ENCODE measurements at places on chromosomes 2 and 18. TPM values are rescaled to one million over a fixed set of nuclear protein-coding genes. Genes with fewer than 3 reads are reported as not detected.

GRCh38 chr2:148042219-148042618, 21.3 kb downstream of the MBD5 start:
- no peaks in the 10 kb centered on the region for H3K27me3 ChIP-seq
- H3K4me1 ChIP-seq: no peaks in the 10 kb centered on the region
- no peak for DNase-seq
- H3K4me3 ChIP-seq: no peak overlapping the region
- H3K27ac ChIP-seq: no peak overlapping the region

The TCF7L1 gene
- total RNA-seq: not detected

DNA sequence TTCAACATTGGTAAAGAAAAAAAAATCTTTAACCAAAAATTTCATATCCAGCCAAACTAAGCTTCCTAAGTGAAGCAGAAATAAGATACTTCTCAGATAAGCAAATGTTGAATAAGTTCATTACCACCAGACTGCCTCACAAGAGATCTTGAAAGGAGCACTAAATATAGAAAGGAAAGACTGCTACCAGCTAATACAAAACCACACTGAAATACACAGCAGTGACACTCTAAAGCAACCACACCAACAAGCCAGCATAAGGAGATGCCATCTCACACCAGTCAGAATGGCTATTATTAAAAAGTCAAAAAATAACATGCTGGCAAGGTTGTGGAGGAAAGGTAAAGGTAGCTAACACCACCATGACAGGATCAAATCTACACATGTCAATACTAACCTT, 74.0 kb upstream of the LHCGR start:
- H3K4me1 ChIP-seq: no peaks in the 10 kb centered on the region
- H3K27me3 ChIP-seq: no peaks in the 10 kb centered on the region
- no peak overlapping the region for H3K27ac ChIP-seq
- no peak for DNase-seq

The ASXL3 gene
- not detected for total RNA-seq

DNA sequence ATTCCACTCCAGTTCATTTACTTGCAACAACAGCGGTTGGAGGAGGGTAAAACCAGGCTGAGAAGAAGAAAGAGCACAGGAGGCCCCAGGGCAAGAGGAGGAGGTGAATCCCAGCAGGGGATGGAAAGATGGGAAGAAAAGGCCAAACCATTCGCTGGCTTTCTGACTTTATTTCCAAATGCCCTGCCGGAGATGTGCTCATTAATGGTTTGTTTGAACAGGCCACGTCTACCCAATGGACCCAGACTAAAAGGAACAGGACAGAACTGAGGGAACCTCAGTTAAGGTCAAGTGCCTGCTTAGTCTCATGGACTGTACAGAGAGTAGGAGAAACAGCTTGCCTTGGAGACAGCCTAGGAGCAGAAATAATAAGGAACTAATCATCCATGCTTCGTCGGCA, 121.6 kb upstream of the NDUFV2 start:
- DNase-seq: no peak
- H3K4me1 ChIP-seq: no peaks in the 10 kb centered on the region
- no peak overlapping the region for H3K27ac ChIP-seq
- H3K27me3 ChIP-seq: no peaks in the 10 kb centered on the region
- no peaks in the 10 kb centered on the region for H3K36me3 ChIP-seq
- H3K4me3 ChIP-seq: no peak overlapping the region

DNA sequence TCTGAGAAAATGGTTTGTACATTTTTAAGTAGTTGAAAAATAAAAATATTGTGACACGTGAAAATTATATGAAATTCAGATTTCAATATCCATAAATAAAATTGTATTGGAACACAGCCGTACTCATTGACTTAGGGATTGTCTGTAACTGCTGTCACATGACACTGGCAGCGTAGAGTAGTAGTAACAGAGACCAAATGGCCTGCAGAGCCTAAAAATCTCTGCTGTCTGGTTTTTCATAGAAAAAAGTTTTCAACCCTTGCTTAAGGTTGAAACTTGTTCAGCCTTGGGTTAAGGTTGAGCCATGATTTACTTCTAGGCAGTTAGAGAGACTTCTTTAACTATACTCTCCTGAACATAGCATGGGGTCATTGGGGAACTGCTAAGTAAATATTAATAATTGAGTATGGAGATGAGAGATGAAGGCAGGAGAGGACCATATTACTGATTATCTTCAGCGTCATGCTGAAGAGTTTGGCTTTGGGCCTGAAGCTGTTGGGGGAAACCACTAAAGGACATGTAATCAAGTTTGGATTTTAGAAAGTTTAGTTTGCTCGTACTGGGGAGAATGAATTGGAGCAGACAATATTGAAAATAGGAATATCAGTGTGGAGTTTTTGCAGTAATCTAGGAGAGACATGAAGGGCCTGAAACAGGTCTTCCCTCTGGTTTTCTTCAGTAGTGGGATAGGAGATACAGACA, 16.2 kb downstream of the EML4 start:
- DNase-seq: no peak
- H3K36me3 ChIP-seq: peaks cover 5% of the 10 kb centered on the region
- no peak overlapping the region for H3K4me3 ChIP-seq
- no peaks in the 10 kb centered on the region for H3K27me3 ChIP-seq
- H3K4me1 ChIP-seq: peaks cover 88% of the 10 kb centered on the region

The CNGA3 gene
- not detected for total RNA-seq

The TTC31 gene
- 46.9 TPM for total RNA-seq

DNA sequence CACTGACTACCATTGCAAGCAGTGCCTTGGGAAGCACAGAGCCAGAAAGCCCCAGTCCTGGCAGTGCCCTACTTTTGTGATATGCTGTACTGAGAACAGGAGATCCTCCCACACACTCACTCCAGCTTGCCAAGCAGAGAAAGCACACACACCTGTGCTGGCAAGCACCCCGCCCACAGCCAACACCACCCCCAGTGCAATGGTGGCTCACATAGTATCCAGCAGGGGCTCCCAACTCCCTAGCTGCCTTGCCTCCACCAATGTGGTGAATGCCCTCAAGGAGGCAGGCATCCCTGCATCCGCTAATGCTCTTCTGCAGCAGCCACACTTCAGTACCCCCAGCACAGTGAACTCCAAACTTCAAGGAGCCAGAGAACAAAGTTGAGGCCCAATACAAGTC, 1655.8 kb downstream of the SUCLG1 start:
- H3K4me1 ChIP-seq: no peaks in the 10 kb centered on the region
- H3K27me3 ChIP-seq: no peaks in the 10 kb centered on the region
- H3K4me3 ChIP-seq: no peak overlapping the region
- no peak for DNase-seq
- no peak overlapping the region for H3K27ac ChIP-seq

- DNase-seq: no peak
- peaks cover 44% of the 10 kb centered on the region for H3K4me1 ChIP-seq
Observed at GRCh38 chr2:138503087-138503442, 1.5 kb downstream of the SPOPL start.

GRCh38 chr2:22110244-22110651, 986.5 kb downstream of the TDRD15 start:
- no peak for DNase-seq
- H3K27me3 ChIP-seq: no peaks in the 10 kb centered on the region
- H3K4me1 ChIP-seq: no peaks in the 10 kb centered on the region
- no peak overlapping the region for H3K27ac ChIP-seq
- H3K36me3 ChIP-seq: no peaks in the 10 kb centered on the region

DNA sequence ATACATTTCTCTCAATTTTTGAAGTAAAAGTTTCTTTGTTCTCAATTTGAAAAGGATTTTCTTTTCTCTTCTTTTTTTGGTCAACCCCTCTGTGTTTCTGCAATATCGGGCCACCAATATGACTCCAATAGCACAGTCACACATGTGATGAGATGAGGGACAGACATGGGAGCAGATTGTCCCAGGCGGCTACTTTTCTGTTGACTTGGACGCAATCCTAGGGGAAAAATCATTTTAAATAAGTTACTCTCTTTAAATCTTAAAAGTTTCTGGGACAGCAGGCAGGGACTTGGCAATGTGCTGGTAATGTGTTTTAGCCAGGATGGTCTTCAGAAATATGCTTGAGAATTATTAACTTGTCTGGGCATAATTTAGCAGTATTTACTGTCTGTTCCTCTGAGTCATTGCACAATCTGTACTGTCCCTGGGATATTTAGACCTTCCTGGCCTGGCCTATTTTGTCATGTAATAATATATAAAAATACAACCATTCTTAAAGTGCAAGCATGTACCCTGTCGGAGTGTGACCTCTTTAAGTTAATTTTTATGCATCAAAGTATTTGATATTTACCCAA, 388.5 kb upstream of the FANCL start:
- H3K27ac ChIP-seq: no peak overlapping the region
- H3K4me3 ChIP-seq: no peak overlapping the region
- no peak for DNase-seq
- no peaks in the 10 kb centered on the region for H3K27me3 ChIP-seq
- no peaks in the 10 kb centered on the region for H3K4me1 ChIP-seq

DNA sequence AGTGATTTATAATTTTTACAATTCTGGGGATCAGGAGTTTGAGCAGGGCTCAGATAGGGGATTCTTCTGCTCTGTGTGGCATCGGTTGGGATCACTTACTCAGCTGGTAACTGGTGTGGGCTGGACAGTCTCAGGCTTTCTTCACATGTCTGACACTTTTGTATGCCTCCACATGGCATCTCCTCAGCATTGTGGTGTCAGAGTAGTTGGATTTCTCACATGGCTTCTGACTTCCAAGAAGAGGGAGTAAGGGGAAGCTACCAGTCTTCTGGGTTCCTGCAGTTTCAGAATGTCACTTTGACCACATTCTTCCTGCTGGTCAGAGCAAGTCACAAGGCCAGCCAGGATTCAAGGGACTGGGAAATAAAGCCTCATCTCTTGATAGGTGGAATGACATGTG, 55.6 kb downstream of the NCOA1 start:
- no peaks in the 10 kb centered on the region for H3K36me3 ChIP-seq
- no peak overlapping the region for H3K4me3 ChIP-seq
- peaks cover 13% of the 10 kb centered on the region for H3K4me1 ChIP-seq
- H3K27me3 ChIP-seq: no peaks in the 10 kb centered on the region
- DNase-seq: no peak

The PLGLB2 gene
- total RNA-seq: 6.9 TPM

DNA sequence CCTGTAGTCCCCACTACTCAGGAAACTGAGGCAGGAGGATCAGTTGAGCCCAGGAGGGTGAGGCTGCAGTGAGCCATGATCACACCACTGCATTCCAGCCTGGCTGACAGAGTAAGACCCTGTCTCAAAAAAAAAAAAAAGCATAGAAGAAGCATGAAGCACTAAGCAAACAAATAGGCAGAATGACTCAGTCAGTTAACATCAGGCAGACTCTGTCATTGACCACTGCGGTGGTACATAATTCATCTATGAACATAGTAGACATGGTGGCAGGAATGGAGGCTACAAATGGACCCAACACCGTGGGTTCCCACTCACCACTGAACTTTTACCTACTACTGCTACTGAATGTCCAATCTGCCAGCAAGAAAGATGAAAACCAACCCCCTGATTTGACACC, 7.6 kb upstream of the ASXL2 start:
- no peak overlapping the region for H3K4me3 ChIP-seq
- H3K27me3 ChIP-seq: no peaks in the 10 kb centered on the region
- H3K4me1 ChIP-seq: no peaks in the 10 kb centered on the region
- no peak overlapping the region for H3K27ac ChIP-seq
- no peak for DNase-seq

GRCh38 chr2:25307949-25308557, 33.7 kb downstream of the DNMT3A start:
- H3K27ac ChIP-seq: no peak overlapping the region
- peaks cover 79% of the 10 kb centered on the region for H3K4me1 ChIP-seq

DNA sequence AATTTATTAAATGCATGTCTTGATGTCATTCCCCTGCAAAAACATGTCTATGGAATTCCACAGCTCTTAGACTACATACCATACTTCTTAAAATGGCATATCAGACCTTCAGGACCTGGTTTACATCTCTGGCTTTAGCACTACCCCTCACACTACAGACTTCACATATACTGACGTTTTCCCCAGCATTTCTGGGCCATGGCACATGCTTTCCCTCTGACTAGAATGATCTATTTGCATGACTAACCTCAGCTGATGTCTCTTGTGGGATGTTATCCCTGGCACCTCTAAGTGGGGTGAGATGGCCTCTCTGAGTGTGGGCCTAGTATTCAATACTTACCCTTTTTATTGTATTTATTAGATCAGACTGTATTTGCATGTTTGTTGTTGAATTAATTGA, 381.6 kb downstream of the ERBB4 start:
- H3K27me3 ChIP-seq: no peaks in the 10 kb centered on the region
- no peak overlapping the region for H3K27ac ChIP-seq
- H3K4me1 ChIP-seq: no peaks in the 10 kb centered on the region
- DNase-seq: no peak
- H3K4me3 ChIP-seq: no peak overlapping the region
- H3K36me3 ChIP-seq: no peaks in the 10 kb centered on the region
